ENCODE measurements at places on chromosomes 2 and 18.

- DNase-seq, result no peak
Measured at GRCh38 chr18:24754583-24755253, 294.3 kb downstream of the HRH4 start.

GRCh38 chr2:3638456-3638810 is 19.6 kb upstream of the ALLC start:
- DNase-seq, result no peak

DNA sequence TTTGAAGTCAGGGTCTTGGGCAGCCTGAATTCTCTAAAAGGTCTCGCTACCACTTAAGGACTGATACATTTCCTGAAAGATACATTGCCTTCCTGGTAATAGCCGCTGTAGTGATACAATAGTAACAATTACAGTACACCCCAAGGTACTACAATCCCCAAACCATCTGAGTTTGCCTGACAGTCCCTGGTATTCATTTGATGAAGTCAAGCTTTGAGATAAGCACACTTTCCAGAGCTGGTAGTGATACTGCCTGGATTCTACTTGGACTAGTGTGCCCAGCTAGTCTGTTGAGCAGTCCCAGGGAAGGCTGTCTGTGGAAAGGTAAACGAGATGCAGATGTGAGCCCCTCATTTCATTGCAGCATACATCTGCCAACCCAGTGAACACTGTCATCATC is 24.4 kb upstream of the ITGB6 start:
- no peak for DNase-seq

DNA sequence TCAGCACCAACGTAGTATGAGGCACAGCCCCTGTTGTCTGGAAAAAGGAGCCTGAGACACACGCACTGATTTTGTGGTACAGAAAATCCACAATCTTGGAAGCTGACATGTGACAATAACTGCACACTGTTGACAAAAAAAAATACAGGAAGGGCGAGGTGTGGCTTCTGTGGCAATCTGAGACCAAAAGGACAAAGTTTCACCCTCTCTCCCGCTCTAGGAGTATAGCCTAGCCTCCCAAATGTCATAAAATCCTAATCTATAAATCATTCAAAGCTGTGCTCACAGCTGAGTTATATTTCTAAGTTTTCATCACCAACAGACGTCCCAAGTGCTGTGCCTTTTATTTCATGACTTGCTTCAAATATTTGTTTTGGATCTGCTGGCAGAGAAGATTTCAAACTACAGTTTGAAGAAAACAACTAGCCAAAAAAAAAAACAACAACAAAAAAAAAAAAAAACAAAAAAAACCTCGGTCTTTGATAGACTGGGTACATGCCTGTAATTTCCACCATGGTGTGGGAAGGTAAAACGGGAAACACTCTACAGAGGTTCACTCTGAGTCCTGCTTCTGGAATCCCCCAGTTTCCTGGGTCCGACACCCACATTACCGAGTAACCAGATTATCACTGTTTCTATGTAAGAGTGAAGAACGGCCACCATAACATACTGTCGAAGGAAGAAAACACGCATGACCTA is 61.0 kb downstream of the C2orf76 start:
- no peak for DNase-seq

DNA sequence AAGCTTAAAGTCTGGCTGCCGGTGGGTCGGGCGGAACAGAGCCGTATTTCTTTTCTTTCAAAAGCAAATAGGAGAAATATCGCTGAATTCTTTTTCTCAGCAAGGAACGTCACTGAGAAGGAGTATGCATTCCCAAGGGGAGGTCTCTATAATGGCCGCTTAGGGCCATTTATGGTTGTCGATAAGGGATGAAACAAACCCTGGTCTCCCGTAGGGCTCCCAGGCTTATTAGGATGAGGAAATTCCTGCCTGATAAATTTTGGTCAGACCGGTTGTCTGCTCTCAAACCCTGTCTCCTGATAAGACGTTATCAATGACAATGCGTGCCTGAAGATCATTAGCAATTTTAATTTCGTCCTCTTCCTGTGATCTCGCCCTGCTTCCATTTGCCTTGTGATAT is 227.7 kb upstream of the ZEB2 start:
- DNase-seq, result no peak

GRCh38 chr2:109255654-109256053 is 126.6 kb downstream of the SH3RF3 start:
- no peak for DNase-seq

DNA sequence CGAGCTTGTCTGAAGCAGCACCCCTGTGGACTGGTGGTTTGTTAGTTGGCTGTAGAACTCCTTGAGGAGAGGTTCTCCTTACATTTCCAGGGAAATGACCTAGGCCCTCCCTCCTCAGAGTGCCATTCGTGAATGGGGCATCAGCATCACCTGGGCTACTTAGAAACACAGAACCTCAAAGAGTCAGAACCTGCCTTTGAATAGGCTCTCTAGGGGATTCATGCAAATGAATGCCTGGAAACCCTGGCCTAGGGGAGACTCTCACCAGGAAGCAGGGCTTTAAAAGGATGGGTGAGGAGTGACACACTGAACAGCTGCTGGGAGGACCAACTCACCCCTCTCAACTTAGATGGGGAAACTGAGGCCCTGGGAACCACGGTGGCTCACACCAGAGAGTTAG is 2.1 kb upstream of the MOCOS start:
- no peak for DNase-seq
